ENCODE measurements at places on chromosomes 1 and 21.

DNA sequence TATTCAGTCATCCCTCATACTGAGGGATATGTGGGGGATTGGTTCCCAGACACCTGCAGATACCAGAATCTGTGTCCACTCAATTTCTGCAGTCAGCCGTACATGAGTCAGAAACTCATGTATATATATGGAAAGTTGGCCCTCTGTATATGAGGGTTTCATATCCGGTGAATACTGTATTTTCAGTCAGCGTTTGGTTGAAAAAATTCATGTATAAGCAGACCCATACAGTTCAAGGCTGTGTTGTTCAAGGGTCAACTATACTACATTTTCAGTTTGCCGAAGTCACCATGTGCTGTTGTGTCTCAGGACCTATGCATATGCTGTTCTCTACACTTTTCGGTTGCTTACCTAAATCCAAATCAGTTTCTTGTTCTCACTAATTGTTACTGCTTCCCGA is 10.5 kb downstream of the AXDND1 start:
- no peak for DNase-seq

DNA sequence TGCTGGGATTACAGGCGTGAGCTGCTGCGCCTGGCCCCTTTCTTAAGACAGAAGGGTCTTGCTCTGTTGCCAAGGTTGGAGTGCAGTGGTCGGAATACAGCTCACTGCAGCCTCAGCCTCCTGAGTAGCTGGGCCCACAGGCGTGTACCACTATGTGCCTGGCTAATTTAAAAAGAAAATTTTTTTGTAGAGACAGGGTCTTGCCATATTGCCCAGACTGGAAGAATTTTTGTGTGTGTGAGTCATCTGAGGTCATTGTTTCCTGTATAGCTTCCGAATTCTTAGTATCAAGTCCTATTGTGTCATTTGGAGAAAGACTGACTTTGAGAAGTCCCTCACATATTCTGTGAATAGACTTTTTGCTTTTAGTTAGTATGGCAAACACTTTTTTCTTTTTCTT is 4.7 kb downstream of the SZRD1 start:
- DNase-seq = peak; percentile 30

GRCh38 chr1:201011616-201012015 is 11.9 kb downstream of the KIF21B start:
- DNase-seq = no peak

- no peak for DNase-seq
Measured at GRCh38 chr1:94669198-94669597, 127.6 kb upstream of the F3 start.

GRCh38 chr1:115839029-115839678 is 1.8 kb downstream of the NHLH2 start:
- peak; percentile 57 for DNase-seq

GRCh38 chr1:208036918-208037766 is 126.2 kb upstream of the CD34 start:
- no peak for DNase-seq

DNA sequence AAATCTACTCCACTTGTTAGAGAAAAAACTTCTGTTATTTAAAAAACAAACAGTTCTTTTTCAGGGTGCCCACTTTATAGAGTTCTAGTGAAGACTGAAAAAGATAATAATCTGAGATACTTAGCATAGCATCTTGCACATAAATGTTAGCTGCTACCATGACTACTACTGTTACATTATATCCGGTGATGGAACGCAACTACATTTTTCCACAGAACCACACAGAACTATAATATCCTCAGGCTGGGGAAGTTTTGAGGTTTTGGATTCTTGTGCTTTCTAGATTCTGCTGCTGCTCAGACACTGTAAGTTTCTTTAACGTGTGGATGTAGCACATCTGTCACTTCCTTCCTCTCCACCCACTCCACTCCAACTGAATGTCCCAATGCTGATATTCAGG is 110.3 kb downstream of the PTPN14 start:
- DNase-seq = peak; percentile 50

DNA sequence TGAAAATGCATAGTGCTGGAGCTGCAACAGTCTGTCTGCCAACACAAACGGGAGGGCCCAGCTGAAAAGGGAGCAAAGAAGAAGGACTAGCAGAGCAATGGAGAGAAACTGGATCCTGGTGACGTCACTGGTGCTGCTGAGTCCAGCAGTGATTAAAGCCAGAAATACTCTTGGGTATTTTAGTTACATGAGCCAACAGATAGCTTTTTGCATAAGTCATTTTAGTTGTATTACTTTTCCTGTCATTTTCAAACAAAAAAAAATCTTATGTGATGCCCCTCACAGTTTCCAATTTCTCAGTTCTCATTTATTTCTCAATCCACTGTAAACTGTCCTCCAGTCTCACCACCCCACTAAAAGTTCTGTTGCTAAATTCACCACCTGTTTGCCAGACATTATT is 38.7 kb upstream of the NEK7 start:
- DNase-seq = peak; percentile 94

DNA sequence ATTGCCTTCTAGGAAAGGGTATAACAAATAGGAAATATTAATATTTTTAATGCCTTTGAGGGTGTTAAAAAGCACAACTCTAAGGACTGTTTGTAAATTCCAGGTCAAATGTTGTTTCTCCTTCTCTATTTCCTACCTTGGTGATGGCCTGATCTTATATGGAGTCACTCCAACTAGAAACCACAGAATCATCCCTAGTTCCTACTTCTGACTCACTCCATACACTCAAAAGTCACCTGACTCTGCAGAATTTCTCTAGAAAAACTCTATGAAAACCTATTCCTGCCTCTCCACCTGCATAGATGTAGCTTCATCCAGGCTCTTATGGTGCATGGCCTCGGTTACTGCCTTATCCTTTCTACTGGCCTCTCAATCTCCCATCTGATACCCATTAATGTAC is 14.5 kb downstream of the RGS4 start:
- DNase-seq = peak; percentile 70

DNA sequence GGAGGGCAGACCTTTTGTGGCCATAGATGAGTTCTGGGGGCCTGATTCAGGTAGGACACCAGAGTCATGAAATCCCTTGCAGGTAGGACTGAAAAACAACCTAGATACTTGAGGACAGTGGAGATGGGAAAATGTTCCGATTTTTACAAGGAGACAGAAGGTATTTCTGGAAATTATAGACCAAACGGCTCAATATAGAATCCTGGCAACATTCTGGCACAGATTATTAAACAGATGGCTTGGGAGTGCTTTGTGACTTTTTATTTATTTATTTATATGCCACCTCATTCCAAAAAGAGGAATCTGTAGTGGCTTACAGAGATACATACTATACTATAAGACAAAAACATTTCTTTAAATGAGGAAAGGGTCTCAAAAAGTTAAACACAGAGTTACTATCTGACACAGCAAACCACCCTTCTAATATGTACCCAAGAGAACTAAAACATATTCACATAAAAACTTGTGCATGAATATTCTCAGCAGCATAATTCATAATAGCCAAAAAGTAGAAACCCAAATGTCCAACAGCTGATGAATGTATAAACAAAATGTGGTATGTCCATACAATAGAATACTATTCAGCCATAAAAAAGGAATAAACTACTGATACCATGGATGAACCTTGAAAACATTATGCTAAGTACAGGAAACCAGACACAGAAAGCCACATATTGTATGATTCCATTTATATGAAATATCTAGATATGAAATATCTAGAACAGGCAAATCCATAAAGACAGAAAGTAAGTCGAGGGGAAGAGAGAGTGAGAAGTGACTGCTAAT is 49.8 kb downstream of the CDK18 start:
- DNase-seq = no peak

Measured in foreskin fibroblast (primary cell).